ENCODE measurements at places on chromosomes 2 and 18. TPM values are rescaled to one million over a fixed set of nuclear protein-coding genes. Genes with fewer than 3 reads are reported as not detected.

REG3G gene
- polyA plus RNA-seq = not detected

- DNase-seq = no peak
These were observed 167.3 kb upstream of the CYRIA start for GRCh38 chr2:16832910-16833309.

- peak; percentile 49 for DNase-seq
These were observed 17.8 kb upstream of the SULT1C2 start for GRCh38 chr2:108270768-108271506.

SERPINB11 gene
- polyA plus RNA-seq = not detected

FKBP7 gene
- 9.5 TPM for polyA plus RNA-seq

TP53I3 gene
- 24.6 TPM for polyA plus RNA-seq

SIX2 gene
- polyA plus RNA-seq = not detected

GRCh38 chr2:151051574-151052220 is 210.0 kb downstream of the RBM43 start:
- peak; percentile 35 for DNase-seq

LYPD6B gene
- polyA plus RNA-seq = not detected
